ENCODE measurements at places on chromosomes 5 and 9. TPM values are rescaled to one million over a fixed set of nuclear protein-coding genes. Genes with fewer than 3 reads are reported as not detected.

The MAN2A1 gene
- 32.1 TPM for total RNA-seq

The PCDHGA5 gene
- 11.5 TPM for total RNA-seq

The SLC9A3 gene
- 0.29 TPM for total RNA-seq

The RXFP3 gene
- not detected for total RNA-seq

The NRG2 gene
- not detected for total RNA-seq

The MCIDAS gene
- not detected for total RNA-seq

The CDC25C gene
- total RNA-seq = not detected

The LRRC19 gene
- total RNA-seq = not detected

The ARSI gene
- total RNA-seq = 4.9 TPM

The FOXE1 gene
- total RNA-seq = not detected

The PPP2CA gene
- total RNA-seq = 199 TPM

The EGFLAM gene
- 6.2 TPM for total RNA-seq

The DDX4 gene
- total RNA-seq = not detected

The AJM1 gene
- 1.3 TPM for total RNA-seq

The MYOZ3 gene
- not detected for total RNA-seq
